Stimulated activated CD4-positive, alpha-beta T cell treated with anti-CD3 and anti-CD28 coated beads, Interleukin-1b, Interleukin-23, amount 100 ng/mL, for 48 hours (primary cell): ENCODE measurements at places on chromosomes 1 and 21.

DNA sequence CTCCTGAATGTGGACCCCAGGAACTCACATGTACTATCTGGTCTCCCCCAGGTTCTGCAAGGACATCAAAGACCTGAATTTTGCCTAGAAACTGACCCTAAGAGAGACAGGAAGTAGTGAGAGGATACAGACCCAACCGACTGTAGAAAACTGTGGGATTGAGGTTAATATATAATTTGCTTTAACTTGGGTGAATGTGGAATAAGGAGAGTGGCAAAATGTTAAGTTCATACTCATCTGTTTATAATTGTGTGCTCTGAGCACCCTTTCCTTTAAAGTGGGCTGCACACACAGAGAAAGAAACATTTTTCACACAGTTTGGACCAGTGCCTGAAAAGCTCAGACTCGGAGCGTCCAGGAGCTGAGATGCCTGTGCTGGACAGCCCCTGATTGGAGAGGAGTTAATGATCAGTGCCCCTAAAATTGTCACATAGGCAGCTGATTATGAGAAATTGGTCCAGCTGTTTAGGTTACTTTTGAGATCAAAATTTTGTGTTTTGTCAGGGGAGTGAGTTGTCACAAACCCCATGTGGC, 37.2 kb downstream of the ROR1 start:
- DNase-seq = no peak

DNA sequence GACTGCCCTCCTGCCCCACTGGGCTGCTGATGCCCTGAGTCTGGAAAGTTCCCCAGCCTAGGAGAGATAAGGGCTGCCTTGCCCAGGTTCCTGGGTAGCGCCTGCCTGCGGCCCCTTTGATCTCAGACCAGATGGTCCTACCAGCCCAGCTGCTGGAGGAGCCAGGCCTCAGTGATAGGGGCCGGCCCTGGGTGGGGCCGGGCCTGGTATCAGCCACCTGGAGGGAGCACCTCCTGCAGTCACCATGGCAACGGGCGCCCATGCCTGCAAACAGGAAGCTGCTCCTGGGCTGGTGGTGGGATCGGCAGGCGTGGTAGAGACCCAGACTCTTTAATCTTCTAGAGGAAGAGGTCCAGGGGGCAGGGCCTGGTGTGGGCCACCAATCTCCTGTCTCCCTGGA, 119.7 kb upstream of the WNT4 start:
- DNase-seq = no peak

DNA sequence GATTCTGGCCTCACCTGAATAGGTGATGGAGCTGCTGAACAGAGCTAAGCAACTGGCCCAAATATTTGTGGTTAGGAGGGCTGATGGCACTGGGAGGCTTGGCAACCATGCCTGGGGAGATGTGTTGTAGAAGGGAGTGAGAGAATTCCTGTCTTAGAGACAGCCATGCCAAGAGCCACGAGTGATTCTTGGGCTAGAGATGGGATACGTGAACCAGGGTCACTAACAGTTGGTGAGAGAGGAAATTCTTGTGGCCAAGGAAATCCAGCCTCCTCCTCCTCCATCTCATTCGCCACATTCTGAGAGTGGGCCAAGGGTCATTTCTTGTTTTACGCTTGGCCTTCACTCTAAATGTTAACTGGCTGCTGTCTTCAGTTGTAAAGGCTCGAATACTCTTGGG, 46.3 kb downstream of the NGF start:
- no peak for DNase-seq

- no peak for DNase-seq
Observed at GRCh38 chr1:236009191-236009590, 55.7 kb downstream of the NID1 start.

GRCh38 chr1:91952187-91952586, 3.0 kb downstream of the BRDT start:
- DNase-seq = no peak

DNA sequence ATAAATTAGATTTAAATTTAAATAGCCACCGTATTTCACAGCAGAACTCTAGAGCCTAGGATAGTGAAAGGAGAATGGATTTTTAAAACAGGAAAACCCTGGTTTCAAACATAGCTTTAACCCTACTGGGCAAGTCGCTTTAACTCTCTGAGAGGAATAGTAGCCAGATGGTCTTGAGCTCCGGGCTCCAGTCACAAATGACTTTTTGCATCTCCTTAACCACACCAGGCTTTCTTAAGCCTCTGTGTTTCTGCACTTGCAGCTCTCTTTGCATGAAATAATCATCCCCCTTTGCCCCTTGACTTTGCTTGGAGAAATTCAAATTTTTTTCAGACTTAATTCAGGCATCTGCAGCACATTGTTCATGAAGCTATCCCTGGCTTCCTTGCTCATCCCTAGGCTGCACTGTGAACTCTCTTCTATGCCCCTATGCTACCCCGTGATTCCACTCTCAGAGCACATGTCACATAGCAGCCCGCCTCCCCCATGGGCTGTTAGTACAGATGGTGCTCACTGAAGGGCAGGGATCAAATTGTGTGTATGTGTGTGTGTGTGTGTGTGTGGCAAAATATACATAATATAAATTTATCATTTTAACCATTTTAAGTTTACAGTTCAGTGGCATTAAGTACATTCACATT, 68.8 kb upstream of the DAB1 start:
- no peak for DNase-seq

- DNase-seq = no peak
Observed at GRCh38 chr21:29557200-29557599, 258.5 kb downstream of the BACH1 start.

DNA sequence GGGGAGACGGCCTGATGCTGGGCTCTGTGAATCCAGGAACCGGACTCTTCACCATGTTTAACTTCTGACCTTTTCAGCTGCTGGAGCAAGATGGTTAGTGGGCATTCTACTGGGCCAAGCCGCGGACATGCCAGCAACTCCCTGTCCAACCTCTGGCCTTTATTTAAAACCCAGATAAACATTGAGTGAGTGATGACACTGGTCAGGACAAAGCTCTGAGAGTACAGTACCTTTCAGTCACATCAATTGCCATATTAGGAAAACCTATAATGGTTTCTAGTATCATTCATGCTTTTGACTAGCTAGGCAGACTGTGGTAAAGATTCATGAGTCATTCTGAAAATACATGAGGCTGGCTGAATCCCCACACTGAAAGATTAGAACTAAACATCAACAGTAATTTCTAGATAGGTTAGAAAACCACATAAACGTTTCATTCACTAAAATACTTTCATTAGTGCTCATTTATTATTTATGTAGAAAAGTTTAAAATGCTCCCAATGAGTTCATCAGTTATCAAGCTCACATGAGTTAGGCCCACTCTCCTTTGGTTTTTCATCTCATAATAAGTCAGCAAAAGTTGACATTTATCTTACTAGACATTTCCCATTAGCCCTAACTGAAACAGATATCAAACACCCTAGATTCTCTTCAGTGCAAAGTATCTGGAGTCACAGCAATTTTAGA, 7.1 kb upstream of the ACTA1 start:
- no peak for DNase-seq

GRCh38 chr1:203100516-203100869, 14.7 kb upstream of the MYOG start:
- no peak for DNase-seq

GRCh38 chr1:26280333-26281042, 602 bp downstream of the SH3BGRL3 start:
- no peak for DNase-seq

- no peak for DNase-seq
Observed at GRCh38 chr1:54394104-54394503, 12.1 kb downstream of the SSBP3 start.

DNA sequence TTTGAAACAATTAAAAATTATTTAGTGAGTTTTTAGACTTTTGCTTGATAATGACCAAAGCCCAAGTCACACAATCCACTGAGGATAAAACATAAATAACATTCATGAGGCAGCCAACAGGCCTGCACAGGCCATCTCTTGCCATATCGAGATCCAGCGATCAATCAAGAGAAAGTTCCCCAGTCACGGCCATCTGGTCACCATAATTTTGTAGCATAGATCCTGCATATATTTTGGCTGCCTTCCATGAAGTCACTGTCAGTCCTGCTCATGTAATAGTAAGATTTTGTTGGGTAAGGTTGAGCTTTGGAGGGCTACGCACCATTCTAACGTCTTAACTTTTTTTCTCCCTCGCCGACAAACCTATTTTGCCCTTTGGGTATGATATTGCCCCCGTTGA, 17.5 kb downstream of the KPNA6 start:
- DNase-seq = no peak

DNA sequence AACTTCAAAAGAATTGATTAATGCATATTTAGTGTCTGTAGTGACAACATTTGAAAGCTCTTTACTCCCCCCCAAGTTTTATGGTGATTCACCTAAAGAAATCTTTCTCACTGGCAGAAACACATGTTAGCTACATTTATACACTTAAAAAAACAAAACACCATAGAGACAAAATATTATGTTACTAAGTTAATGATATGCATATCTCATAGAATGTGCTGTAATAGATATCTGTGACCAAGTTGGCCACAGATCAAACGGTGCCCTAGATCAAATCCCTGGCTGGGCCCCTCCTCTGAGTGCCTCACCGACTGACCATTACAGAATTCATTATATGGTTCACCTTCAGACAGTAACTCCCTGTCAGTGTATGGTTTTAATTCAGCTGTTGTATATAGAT, 322.1 kb upstream of the LYPLAL1 start:
- no peak for DNase-seq

GRCh38 chr1:206608108-206608698, 4.1 kb downstream of the EIF2D start:
- DNase-seq = peak; percentile 66

- DNase-seq = no peak
Observed at GRCh38 chr1:12196641-12197482, 30.1 kb downstream of the TNFRSF1B start.

DNA sequence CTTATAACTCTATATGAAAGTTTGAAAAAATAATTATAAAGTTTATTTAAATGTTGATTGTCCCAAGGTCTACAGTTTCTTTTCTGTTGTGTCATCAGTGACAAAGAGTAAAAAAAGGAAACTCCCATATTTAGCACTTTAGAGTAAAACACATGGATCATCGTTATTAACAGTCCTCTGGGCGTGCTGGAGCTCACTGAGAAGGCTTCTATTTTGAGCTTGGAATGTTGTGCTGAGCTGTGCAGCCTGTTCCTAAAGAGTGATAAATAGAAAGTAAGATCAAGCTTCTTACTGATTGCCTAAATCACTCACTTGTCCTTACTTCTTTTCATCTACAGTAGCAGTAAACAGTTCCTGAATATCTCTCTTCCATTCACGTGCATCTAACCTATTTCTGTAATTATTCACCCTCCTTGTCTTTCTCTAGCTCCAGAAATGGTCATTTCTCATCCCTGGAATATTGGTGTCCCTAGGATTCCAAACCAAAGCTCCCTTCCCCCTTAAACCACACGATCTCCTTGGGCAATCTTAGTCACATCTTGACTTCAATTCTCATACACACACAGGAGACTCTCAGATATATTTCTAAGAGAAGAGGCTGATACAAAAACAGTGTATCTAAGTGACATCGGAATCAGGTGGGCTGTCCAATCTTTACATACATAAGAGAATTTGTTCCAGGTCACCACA, 11.9 kb downstream of the GBP5 start:
- DNase-seq = no peak

- no peak for DNase-seq
Observed at GRCh38 chr1:217674028-217674729, 43.0 kb downstream of the SPATA17 start.

DNA sequence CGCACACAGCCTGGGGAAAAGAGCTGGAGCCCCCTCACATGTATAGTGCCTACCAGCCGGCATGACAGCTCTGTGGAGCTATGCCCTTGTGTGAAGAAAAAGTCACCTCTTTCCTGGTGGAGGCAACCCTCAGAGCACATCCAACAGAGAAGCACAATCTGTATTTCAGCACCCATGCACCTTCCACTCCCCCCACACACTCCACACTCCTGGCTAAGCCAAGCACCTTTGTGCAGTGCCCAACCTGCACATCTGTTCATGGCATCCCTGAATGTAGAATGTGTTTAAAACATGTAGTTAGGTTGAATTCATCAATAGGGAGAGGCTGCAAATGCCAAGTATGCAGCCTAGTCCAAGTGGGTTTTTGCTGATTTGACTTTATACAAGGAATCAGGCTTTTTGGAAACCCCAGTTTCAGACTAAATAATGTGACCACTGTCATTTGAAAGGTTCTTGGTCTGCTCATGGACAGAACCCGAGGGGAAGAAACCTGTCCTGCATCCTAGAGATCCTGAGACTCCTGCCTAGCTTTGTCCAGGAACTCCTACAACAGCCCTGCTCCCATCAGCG, 197.1 kb downstream of the TOMM20 start:
- DNase-seq = no peak

DNA sequence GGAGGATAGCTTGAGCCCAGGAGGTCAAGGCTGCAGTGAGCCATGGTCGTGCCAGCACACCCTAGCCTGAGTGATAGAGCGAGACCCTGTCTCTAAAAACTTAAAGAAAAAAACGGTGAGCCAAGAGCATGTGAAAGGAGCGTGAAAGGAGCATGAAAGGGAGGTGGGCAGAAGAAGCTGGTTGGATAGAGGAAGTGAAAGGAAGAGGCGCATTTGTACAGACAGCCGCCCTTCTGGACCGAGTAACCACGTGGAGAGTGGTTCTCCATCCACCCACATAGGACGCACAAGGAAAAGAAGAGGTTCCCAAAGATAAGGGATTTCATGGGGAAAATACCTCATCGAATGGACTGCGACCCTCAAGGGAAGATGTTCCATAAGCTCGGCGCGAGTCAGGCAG, 60.4 kb upstream of the IFNAR2 start:
- DNase-seq = no peak

- no peak for DNase-seq
Observed at GRCh38 chr21:30189773-30190172, 23.2 kb upstream of the CLDN17 start.

GRCh38 chr1:28154078-28154594, 22.4 kb downstream of the PTAFR start:
- no peak for DNase-seq

- DNase-seq = no peak
Observed at GRCh38 chr1:38783640-38784229, 75.8 kb downstream of the RRAGC start.

GRCh38 chr1:179955287-179955680, 674 bp downstream of the CEP350 start:
- no peak for DNase-seq

DNA sequence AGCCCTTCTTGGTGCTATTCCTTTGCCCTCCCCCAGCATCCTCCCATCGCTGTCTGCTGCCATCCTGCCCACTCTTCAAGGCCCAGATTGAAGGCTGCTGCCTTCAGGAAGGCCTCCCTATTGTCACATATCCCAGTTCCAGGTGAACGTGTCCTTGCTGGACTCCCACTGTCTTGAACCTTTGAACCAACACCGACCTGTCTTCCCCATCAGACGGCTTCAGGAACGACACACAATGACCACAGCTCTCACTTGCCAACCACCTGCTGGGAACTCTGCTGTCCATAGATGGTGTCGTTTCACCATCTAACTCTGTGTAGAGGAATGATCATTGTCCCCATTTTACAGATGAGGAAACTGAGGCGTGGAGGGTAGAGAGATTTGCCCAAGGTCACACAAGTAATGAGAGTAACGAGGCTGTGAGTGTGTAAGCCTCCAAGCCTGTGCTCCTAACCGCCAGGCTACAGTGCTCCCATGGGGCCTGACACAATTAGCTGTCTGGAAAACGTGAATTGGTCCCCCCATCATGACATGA, 9.9 kb upstream of the PLEKHG5 start:
- no peak for DNase-seq

- no peak for DNase-seq
Observed at GRCh38 chr1:181658581-181658980, 175.3 kb downstream of the CACNA1E start.
